ENCODE measurements at places on chromosomes 7 and 10.

DNA sequence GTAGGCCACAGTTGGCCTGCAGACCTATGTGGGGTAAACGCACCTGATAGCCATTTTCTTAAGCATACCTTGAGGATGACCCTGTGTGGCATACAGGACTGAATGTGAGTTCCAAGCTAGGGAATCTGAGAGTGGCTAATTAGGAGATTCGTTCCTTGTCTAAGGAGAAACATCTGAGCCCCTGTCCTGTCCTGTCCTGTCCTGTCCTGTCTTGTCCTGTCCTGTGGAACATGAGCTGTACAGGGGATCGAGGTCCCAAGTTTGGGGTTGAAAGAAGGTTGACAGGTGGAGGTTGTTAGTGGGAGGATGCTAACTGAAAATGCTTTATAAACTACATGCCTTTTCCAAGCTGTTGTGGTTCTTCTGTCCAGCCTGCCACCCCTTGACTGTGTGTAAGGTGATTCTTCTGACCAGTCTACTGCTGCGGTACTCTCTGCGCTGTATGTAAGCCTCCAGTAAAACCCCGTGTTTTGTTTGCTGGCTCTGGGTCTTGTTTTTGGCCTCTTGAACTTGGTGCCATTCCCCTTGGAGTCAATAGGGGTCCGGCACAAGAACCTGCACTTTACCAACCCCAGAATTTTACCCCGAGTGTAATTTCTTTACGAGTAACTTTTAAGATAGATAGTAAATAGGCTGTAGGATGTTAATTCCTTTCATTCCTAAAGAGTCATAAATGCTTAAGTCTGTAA is 26.4 kb downstream of the ZNRF2 start:
- no peak for DNase-seq

DNA sequence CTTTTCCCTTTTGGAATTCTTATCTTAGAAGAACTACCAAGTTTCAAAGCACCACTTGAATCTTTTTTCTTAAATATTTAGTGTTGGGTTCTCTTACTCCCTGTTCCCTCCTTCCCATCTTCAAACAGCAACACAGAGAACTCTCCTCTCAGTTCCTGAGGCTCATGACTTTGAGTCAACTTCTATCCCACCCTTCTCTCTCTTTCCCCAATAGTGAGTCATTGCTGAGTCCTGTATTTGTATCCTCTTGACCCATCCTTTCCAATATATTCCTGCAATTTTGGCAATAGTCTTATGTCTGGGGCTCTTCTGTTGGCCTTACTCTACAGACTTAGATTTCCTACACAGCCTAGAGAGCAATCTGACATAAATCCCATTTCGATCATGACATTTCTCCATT is 20.8 kb upstream of the JCAD start:
- DNase-seq = peak; percentile 46

- DNase-seq = no peak
These were observed 152.7 kb upstream of the SHH start for GRCh38 chr7:155965010-155965409.

GRCh38 chr10:3132036-3133025 is 40.3 kb downstream of the PITRM1 start:
- no peak for DNase-seq

GRCh38 chr7:82617156-82617555 is 173.6 kb upstream of the CACNA2D1 start:
- no peak for DNase-seq

- no peak for DNase-seq
These were observed 6.5 kb downstream of the C10orf95 start for GRCh38 chr10:102444851-102445250.

GRCh38 chr7:92622685-92623084 is 32.5 kb upstream of the FAM133B start:
- DNase-seq = no peak

GRCh38 chr7:141178486-141179135 is 104.7 kb downstream of the TMEM178B start:
- no peak for DNase-seq

GRCh38 chr7:55381189-55381588 is 16.1 kb downstream of the LANCL2 start:
- no peak for DNase-seq

DNA sequence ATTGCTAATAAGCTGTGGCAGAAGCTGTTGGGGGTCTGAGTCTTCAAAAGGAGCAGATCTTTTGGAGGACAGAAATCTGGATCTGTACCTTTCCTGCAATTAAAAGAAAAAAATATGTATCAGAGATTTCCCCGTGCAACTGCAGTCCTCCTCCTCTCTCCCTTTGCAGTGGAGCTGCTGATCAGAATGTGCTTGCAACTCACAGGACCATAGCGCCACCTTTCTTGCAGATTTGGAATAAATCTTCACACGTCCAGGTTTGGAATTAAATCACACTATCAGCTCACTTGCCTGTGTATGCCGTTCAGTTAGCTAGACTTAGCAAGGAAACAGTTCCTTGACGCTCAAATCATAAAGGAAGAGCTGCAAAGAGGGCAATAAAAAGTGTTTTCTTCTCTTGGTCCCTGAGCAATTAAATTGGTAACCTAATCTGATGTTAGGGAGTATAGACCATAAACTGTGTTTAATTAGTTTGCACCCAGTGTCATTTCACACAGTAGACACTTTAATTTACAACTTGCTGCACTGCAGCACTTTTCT is 77.4 kb downstream of the PON1 start:
- DNase-seq = peak; percentile 70

DNA sequence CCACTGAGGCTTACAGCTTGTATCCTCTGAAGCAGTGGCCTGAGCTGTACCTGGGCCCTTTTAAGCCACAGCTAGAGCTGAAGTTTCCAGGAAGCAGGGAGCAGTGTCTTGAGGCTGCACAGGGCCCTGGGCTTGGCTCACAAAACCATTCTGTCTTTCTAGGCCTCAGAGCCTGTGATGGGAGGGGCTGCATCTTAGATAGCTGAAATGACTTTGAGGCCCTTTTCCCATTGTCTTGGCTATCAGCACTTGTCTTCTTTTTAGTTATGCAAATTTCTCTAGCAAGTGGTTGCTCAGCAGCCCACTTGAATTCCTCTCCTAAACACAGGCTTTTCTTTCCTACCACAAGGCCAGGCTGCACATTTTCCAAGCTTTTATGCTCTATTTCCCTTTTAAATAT is 864.2 kb downstream of the REEP3 start:
- no peak for DNase-seq

- DNase-seq = no peak
These were observed 16.8 kb upstream of the IGFBP3 start for GRCh38 chr7:45937862-45938261.

GRCh38 chr10:125742465-125742864 is 23.0 kb downstream of the EDRF1 start:
- DNase-seq = no peak

DNA sequence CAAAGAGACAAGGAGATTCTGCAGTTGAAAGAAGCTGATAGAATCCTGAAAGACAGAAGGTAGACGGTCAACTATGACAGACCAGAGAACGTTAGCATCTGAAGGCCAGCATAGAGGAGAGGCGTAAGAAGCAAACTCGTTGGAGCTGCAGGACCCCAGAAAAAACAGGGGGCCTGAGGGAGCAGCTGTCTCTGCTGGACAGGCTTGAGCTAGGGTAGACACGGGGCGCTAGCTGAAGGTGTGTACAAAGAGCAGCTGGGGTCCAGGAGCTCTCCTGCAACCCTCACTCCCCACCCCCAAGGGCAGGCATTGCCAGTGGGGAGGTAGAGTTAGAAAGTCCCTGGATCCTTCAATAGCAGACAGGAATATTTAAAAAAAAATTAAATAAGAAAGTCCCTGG is 14.6 kb upstream of the GDI2 start:
- DNase-seq = no peak

GRCh38 chr10:33428682-33429081 is 94.2 kb upstream of the NRP1 start:
- DNase-seq = no peak

GRCh38 chr7:6271060-6271658 is 1.3 kb downstream of the CYTH3 start:
- DNase-seq = peak; percentile 52

- no peak for DNase-seq
These were observed 56.2 kb upstream of the MGMT start for GRCh38 chr10:129410688-129411392.

DNA sequence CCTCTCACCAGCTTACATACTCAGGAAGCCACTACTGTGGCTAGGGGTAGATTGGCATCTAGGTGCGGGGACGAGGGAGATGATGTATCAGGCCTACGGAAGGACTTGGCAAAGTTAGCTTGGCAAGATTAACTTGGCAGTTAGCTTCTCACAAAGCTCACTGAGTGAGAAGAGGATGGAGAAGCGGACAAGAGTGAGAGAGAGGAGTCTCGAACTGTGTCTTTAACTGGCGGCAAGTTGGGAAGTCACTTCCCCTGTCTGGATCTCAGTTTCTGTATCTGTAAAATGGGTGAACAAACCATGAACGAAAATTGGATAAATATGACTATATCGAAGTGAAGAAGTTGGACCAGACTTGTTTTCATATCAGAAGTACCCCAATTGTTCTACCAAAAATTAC is 9.5 kb upstream of the MLXIPL start:
- no peak for DNase-seq

GRCh38 chr7:30102281-30102680 is 32.5 kb upstream of the MTURN start:
- DNase-seq = no peak

- DNase-seq = no peak
These were observed 10.1 kb upstream of the EGR2 start for GRCh38 chr10:62826273-62826672.

DNA sequence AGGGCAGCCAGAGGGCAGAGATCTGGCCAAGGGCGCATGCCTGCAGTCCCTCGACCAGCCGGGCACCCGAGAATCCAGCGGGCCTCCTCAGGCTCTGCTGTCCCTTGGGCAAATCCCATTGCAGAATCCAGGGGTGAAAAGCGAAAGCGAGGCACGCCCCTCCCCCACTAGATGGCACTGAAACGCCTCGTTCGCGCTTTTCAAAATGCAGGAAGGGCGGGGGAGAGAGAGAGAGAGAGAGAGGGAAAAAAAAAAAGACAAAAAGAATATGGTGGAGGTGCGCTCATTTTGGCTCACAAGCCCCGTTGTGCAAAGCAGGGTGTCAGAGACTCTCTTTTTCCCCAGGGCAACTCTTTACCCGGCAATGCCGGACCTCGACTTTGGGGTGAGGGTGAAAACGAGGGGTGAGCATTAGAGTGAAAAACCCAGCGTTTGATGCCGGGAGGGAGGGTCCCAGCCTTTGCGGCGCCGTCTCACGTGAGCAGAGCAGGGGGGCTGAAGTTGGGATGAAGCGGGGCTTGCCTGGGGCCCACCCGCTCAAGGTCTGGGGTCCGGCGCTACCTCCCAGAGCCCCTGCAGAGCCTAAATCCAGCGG is 2.5 kb upstream of the TMEM178B start:
- DNase-seq = no peak

DNA sequence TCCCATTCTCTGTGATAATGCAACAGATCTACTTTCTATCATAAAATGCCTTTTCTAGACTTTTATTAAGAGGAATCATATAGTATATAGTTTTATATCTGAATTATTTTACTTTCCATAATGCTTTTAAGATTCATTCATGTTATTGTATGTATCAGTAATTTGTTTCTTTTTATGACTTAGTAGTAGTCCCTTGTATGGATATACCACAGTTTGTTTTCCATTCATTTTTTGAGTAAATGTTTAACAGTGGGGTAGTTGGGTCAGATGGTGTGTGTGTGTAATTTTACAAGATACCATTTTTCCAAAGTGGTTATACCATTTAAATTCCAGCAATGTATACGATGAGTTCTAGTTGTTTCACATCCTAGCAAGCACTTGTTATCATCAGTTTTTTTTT is 10.4 kb downstream of the PIK3CG start:
- no peak for DNase-seq

GRCh38 chr10:106904209-106904608 is 260.3 kb downstream of the SORCS1 start:
- no peak for DNase-seq

- no peak for DNase-seq
These were observed 24.1 kb downstream of the GRIFIN start for GRCh38 chr7:2452074-2452507.

- no peak for DNase-seq
These were observed 557 bp upstream of the TAX1BP1 start for GRCh38 chr7:27739301-27739908.

DNA sequence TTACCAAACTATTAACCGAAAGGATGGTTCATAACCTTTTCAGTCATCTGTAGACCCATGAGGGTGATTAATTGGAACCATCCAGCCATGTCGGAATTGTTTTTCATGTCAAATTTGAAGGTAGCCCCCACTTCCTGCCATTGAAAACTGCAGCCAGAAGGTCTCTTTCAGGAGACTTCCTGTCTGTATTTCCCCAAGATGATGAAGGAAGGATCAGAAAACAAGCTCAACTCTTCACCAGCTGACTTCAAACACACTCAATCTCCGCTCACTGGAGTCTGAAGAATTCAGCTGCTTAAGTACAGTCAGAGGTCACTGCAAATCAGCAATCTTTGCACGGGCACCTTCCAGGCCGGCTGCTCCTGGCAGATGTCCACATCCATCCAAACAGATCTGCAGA is 291.7 kb upstream of the NPVF start:
- DNase-seq = no peak

DNA sequence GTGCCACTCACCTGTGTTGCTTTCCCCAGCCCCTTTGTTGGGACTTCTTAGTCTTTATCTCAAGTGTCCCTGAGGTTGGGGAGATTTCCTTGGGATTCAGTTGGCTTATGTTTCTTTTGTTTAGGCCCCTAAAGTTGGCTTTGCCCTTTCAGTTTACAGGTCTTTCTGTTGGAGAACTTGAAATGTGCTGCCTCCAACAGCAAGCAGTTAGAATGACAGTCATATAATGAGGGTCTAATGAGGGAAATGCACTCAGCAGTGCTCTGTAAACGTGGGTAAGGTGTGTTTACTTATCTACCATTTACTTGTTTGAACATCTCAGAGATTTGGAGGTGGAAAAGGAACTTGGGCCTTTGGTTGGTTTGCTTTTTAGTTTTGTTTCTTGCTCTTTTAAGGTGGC is 191.4 kb upstream of the STK17A start:
- no peak for DNase-seq

- DNase-seq = peak; percentile 56
These were observed 140.9 kb downstream of the ADCYAP1R1 start for GRCh38 chr7:31192986-31193385.

GRCh38 chr10:3468919-3469638 is 296.5 kb upstream of the PITRM1 start:
- peak; percentile 96 for DNase-seq

DNA sequence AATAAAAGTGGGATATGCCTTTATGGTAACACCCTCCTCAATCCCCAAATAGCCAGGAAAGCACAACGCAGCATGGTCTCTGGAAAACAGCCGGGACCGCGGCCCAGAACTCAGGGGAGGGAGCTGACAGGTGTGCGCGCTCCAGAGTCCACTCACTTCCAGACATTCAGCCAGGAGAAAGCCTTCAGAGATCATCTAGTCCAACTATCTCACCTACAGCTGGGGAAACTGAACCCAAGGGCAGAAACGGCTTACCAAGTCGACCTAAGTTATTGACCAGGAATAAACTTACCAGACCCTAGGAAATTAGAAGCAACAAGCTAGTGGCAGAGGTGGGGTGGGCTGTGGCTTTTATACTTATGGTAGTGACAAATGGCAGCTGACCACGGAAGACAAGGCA is 16.4 kb downstream of the GSDME start:
- DNase-seq = no peak

GRCh38 chr7:1137517-1138167 is 22.4 kb downstream of the ZFAND2A start:
- DNase-seq = no peak

- DNase-seq = peak; percentile 21
These were observed 10.4 kb downstream of the FKBP6 start for GRCh38 chr7:73338321-73338720.

GRCh38 chr10:7038416-7038815 is 372.4 kb downstream of the SFMBT2 start:
- peak; percentile 32 for DNase-seq

Measured in fibroblast of skin of right biceps (primary cell).